ENCODE measurements at places on chromosomes 16 and 17.

- H3K27me3 ChIP-seq, result no peaks in the 10 kb centered on the region
- no peak overlapping the region for H3K27ac ChIP-seq
- no peak for DNase-seq
- H3K36me3 ChIP-seq, result no peaks in the 10 kb centered on the region
- H3K4me1 ChIP-seq, result no peaks in the 10 kb centered on the region
- no peak overlapping the region for H3K4me3 ChIP-seq
Observed at GRCh38 chr17:32976605-32977004, 15.0 kb upstream of the SPACA3 start.

- DNase-seq, result no peak
- H3K4me3 ChIP-seq, result no peak overlapping the region
- H3K4me1 ChIP-seq, result no peaks in the 10 kb centered on the region
- H3K27me3 ChIP-seq, result no peaks in the 10 kb centered on the region
- no peaks in the 10 kb centered on the region for H3K36me3 ChIP-seq
Observed at GRCh38 chr16:64925166-64925565, 196.7 kb downstream of the CDH11 start.

DNA sequence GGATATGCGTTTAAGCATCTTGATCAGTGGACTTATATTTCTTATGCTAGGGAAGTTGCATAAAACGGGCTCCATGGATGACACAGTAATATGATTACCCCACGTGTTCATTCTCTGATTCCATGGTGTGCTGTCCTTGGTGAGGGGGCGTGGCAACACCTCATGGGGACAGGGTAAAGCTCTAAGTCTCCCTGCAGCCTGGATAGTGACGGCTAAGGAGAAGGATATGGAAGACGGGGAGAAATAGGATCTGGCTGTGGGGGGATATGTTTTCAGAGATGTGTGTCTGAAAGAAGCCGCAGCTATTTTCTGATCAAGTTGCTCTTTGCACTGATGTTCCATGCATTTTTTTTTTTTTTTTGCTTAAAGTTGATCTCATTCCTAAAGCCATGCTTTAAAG, 84.3 kb downstream of the MARCHF10 start:
- no peak overlapping the region for H3K4me3 ChIP-seq
- H3K4me1 ChIP-seq, result peaks cover 7% of the 10 kb centered on the region
- H3K36me3 ChIP-seq, result no peaks in the 10 kb centered on the region

DNA sequence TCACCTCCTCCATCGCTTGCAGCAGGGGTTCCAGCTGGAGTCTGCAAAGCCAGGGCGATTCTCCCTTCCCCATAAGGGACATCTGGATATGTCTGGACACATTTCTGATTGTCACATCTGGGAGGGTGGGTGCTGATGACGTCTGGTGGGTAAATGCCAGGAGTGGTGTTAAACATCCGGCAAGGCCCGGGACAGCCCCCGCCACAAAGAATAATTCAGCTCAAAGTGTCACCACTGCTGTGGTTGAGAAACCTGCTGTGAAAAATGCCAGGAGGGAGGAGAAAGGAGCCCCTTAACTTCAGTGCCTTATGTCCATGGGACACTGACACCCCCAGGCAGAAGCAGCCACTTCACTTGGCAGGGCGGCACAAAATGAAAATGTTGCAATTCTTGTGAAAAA, 179.4 kb upstream of the SDK2 start:
- DNase-seq, result no peak
- peaks cover 11% of the 10 kb centered on the region for H3K4me1 ChIP-seq
- H3K27ac ChIP-seq, result no peak overlapping the region
- H3K27me3 ChIP-seq, result no peaks in the 10 kb centered on the region

GRCh38 chr16:64138006-64138405, 983.9 kb downstream of the CDH11 start:
- no peaks in the 10 kb centered on the region for H3K27me3 ChIP-seq
- H3K36me3 ChIP-seq, result no peaks in the 10 kb centered on the region
- no peaks in the 10 kb centered on the region for H3K4me1 ChIP-seq
- no peak overlapping the region for H3K27ac ChIP-seq

DNA sequence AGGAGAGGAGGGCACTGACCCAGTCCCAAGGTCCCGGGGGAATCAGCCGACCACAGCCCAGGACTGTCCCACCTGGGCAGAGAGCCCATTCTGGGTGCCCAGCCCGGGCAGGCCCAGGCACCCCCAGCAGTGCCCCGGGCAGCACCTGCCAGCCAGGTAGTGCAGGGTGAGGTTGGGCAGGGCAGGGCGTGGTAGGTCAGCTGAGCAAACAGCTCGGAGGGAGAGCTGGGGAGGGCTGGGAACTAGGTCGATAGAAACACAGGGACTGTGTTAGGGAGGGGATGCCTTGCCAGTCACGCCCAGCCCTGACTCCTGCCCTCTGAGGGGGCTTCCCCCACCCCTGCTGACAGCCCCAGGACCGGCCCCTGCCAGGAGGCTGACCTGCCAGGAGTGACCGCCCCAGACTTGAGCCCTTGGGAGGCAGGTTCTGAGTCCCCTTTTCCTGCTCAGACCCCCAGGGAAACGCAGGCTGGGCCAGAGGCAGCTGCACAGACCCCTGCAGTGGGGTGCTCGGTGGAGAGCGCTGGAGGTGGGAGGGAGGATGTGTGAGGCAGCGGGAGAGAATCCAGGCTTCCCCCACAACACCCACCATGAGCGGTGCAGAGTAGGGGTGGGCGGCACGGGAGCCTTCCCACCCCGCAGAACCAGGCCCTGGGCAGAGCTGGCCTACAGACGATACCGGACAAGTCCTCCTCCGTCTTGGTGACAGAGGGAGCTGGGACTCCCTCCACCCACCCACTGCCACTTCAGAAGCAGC, 4.7 kb downstream of the HS3ST6 start:
- peaks cover 18% of the 10 kb centered on the region for H3K27me3 ChIP-seq
- no peak for DNase-seq
- no peaks in the 10 kb centered on the region for H3K36me3 ChIP-seq
- H3K27ac ChIP-seq, result no peak overlapping the region

DNA sequence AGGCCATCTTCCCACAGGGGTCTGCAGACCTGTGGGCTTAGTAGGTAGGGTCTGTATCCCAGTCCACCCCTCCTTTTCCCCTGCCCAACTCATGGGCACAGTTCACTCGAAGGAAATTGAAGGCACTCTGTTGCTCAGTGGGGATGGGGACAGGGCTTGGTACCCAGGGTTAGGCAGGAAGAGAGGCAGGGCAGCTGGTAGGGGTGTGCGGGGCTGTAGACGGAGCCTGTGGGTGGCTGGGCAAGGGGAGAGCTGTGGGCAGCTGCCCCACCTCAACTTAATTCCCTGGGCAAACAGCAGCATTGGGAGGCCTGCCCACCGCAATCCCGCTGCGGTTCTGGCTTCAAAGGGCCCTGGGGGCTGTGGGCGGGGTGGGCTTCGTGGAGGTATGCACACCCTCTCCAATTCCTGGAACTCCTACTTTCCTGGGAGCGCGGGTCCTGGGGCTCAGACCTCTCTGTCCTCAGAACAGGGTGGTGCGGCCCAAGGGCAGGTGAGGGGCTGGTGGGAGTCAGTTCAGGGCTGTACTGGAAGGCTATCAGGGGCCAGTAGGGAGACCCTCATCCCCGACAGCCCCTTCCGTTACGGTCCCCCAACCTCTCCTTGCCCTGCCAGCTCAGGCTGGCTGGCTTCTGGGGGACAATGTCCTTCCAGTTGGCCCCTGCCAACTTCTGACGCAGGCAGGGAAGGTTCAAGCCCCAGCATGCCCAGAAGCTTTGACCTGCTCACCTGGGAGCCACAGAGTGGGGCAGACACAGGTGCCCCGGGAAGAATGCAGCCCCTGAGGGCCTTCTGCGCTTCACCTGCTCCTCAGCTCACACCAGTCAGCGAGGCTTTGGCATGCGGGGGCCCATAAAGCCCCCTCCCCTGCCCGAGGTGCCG, 9.1 kb downstream of the FOXJ1 start:
- peaks cover 32% of the 10 kb centered on the region for H3K4me1 ChIP-seq
- no peaks in the 10 kb centered on the region for H3K27me3 ChIP-seq
- no peak overlapping the region for H3K4me3 ChIP-seq
- no peak for DNase-seq
- H3K36me3 ChIP-seq, result no peaks in the 10 kb centered on the region

- no peaks in the 10 kb centered on the region for H3K4me1 ChIP-seq
- H3K36me3 ChIP-seq, result no peaks in the 10 kb centered on the region
- H3K27me3 ChIP-seq, result no peaks in the 10 kb centered on the region
- DNase-seq, result no peak
- no peak overlapping the region for H3K27ac ChIP-seq
Observed at GRCh38 chr16:88086571-88087516, 135.6 kb downstream of the BANP start.

DNA sequence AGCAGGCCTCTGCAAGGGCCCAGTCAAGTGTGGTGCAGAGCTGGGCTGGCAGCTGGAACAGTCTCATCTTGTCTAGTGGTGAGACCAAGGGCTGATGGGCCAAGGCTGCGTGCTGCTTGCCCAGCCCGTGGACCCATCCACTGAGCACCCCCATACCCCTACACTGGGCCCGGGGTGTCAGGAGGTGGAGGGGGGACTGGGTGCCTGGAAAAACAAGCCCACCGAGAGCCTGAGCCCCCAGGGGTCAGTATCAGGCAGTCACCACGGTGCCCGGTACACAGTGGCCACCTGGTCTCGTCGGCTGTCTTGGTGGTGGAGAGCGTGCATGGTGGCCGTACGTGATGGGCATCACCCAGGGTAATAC, 238.3 kb downstream of the SEC14L1 start:
- peaks cover 57% of the 10 kb centered on the region for H3K4me1 ChIP-seq
- no peak overlapping the region for H3K4me3 ChIP-seq
- H3K36me3 ChIP-seq, result peaks cover 2% of the 10 kb centered on the region
- DNase-seq, result no peak

All from neuronal stem cell (in vitro differentiated cells).